Non-pigmented ciliary epithelial cell (primary cell): ENCODE measurements at places on chromosomes 4 and X.

- no peak for DNase-seq
These were observed 32.4 kb downstream of the LRBA start for GRCh38 chr4:150982557-150983233.

DNA sequence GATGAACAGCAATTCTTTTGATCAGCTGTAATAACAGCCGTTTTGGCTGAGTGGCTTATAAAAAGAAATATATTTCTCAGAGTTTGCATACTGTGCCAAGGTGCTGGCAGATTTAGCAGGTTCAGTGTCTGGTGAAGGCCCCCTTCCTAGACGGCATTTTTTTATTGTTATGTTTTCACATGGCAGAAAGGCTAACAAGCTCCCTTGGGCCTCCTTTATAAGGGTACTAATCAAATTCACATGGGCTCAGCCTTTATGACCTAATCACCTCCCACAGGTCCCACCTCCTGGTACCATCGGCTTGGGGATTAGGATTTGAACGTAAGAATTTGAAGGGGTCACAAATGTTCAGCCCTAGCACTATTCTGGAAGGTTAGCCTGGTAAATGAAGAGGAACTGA, 431.9 kb downstream of the SPOCK3 start:
- no peak for DNase-seq

- no peak for DNase-seq
These were observed 53.8 kb downstream of the NDNF start for GRCh38 chr4:121018543-121018942.

DNA sequence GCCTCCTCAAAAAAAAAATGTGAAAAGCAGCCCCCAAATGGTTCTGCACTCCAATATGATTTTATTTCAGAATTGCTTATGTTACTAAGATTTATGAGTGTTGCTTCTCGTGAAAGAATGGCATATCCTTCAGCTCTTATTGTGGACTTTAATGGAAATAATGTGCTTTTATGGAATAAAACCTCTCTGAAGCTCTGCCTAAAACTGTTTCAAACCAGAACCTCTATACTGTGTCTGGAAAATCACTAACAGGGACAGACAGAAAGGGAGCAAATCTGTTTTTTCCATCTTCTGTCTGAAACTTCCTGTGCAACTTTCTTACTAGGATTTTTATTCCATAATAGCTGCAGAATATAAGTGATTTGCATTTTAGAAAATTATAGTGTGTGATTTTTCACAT, 493.1 kb downstream of the ANKRD50 start:
- no peak for DNase-seq

DNA sequence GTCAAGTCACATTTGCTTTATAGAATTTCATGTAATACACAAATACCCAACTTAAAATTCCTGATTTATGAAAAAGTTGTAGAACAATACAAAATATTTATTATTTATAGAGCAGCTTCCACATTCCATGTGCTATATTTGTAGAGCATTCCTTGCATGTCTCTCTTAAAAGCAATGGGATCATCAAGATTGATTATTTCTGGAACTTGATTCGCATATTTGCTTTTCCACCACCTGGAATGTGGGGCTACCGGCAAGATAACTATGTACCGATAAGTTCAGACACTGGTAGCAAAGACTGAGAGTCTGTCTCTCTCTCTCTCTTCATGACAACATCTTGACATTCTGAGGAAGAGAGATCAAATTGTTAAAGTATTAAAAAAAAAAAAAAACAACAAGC, 59.3 kb downstream of the MAPK10 start:
- DNase-seq, result no peak

GRCh38 chr4:41379230-41379629, 122.5 kb downstream of the UCHL1 start:
- DNase-seq, result no peak

DNA sequence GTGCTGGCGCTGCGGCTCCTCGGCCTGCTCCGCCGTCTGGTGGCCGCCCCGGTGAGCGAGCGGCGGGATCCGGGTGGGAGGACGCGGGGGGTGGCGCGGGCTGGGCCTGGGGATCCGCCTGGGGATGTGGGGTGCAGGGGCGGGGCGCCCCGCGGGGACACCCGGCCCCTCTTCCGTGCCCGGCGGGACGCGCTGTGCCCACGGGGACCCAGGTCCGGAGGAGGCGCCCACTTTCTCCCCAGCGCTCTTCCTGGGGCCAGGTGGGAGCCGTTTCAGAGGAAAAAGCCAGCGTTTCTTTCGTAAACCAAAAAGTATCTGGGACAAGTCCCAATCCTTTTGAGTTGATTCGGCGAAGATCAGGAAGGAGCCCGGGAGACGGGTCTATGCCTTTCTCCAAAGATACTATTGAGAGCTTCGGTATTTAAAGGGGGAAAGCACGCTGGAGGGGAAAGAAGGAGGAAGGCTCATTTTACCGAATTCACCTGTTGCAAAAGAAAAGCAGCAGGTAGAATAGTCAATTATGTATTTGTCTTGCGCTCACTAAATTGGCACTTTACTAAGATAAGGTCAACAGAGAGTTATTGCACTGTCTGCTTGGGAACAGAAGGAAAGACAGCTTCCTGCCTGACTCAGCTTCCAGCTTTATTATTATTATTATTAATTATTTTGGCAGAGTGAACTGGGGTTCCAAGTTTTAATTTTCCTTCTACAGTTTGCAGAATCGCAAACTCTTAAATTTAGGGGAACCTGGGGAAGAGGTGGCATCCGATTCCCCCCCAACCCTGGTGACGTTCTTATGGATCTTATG, 81.5 kb upstream of the CD99 start:
- no peak for DNase-seq

DNA sequence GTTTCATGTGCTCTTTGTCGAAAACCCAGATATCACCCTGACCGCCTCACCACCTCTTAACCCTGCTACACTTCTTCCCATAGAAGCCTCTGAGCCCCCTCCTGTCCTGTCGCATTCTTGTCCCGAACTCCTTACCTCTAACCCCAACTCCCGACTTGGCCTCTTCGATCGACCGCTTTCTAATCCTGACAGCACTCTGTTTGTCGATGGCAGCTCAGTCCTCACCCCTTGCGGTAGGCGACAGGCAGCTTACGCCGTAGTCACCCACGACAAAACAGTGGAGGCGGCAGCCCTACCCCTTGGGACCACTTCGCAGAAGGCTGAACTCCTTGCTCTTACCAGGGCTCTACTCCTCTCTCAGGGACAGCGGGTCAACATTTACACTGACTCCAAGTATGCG, 961.7 kb downstream of the RPA4 start:
- DNase-seq, result no peak

GRCh38 chr4:932713-933070, 432 bp downstream of the TMEM175 start:
- DNase-seq, result no peak

- no peak for DNase-seq
These were observed 25.2 kb downstream of the PPP1R2C start for GRCh38 chrX:42752730-42753129.

DNA sequence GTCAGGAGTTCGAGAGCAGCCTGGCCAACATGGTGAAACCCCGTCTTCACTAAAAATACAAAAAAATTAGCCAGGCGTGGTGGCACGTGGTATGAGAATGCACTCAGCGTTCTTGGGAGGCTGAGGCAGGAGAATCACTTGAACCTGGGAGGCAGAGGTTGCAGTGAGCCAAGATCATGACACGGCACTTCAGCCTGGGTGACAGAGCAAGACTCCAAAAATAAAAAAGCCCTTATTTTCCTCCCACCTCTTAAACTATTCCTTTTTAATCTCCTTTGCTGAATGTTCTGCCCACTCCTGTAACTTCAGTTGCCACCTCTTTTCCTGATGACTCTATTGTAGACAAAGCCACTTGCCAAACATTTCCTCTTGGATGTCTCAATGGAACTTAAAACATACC, 72.6 kb downstream of the TAF1 start:
- no peak for DNase-seq
